ENCODE measurements at places on chromosomes 5 and 9.

DNA sequence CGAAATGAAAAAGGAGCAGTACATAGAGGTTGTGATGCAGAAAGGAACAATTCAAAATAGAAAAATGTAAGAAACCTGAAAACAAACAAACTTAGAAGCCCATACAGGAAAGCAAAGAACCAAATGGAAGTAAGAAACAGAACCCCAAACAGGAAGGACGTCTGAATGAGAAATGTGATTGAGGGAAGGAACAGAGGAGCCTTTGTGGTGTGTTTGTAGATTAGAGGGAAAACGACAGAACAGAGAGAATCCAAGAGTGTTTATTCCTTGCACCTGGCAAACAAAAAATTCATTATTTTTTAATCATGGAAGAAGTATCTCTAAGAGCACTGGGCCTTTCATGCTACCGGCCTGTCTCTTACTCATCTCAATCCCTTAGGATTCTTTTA is 67.8 kb upstream of the ZSWIM6 start:
- DNase-seq: no peak

DNA sequence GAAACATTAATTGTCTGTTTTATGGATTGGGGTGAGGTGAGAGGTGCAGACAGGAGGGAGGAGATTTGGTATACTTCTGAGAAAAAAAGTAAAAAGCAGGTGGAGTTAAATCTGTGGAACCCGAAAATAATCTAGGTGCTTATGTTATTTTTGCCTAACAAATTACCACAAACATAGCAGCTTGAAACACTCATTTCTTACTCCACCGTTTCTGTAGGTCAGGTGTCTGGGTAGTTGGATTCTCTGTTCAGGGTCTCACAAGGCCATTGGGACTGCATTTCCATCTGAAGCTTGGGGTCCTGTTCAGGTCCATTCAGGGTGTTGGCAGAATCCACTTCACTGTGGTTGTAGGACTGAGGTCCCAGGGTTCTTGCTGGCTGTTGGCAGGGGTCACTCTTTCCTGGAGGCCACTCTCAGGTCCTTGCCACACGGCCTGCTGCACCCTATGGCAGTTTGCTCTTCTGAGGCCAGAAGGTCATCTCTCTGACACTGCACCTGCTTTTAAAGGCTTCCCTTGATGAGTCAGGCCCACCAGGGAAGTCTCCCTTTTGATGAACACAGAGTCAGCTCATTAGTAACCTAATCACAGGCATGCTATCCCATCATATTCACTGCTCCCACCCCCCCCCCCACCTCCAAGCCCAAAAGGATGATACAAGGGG is 82.2 kb downstream of the TRIO start:
- no peak for DNase-seq

GRCh38 chr5:55421074-55421529 is 113.3 kb downstream of the MTREX start:
- DNase-seq: no peak

DNA sequence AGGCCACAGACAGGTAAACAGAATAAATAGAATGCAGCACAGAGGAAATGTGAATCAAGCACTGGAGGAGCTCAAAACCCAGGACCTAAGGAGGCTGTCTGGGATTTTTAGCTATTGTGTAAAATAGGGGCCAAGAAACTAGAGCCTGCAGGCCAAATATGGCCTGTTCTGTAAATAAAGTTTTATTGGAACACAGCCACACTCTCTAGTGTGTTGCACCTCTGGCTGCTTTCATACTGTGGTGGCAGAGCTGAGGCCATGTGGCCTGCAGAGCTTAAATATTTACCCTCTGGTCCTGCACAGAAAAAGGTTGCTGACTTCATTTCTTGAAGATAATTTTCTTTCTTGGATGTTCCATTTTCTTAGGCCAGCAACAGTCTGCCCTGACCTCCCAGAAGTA is 136.4 kb downstream of the WDR41 start:
- DNase-seq: no peak

GRCh38 chr9:109304347-109304746 is 16.5 kb downstream of the EPB41L4B start:
- no peak for DNase-seq

DNA sequence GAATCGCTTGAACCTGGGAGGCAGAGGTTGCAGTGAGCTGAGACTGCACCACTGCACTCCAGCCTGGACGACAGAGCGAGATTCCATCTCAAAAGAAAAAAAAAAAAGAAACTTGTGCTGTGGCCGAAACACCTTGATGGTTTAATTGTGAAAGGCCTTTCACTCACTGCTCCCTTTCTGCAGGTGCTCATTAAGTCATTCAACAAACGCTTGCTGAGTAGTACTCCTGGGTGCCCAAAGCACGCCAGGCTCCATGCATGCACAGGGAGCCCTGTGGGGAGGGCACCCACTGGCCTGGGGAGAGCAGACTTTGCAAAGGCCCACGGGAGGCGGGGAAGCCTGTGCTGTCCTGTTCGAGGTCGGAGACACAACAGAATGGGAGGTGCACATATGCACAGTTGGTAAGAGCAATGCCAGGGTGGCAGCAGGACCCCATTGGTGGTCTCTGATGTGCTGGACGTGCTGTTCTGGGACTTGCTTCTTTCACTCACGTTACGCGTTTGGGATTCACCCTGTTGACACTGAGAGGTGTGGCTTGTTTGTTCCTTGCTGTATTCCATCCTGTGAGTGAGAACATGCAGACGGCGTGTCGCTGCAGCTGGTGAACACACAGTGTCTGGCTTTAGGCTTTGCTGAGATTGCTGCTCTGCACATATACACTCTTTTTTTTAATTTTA is 3.0 kb upstream of the ENTPD2 start:
- DNase-seq: no peak

GRCh38 chr5:54753034-54753433 is 232.4 kb downstream of the ESM1 start:
- DNase-seq: no peak

DNA sequence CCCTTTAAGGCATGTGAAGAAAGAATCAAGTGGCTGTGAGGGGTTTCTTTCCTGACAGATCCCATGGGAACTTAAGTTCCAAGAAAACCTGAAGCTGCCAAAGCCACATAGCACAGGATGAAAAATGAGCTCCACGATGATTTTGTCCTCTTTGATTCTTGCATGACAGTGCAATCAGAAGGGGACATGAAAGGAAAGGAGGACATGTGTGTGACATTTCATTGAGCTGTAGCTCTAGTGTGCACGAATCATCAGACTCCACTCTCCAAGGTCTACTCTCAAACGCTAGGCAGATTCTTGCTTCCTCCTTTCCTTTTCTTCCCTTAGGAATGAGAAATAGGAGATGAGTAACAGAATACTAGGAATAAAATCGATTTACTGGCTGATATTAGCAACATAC is 142.0 kb downstream of the ZNF608 start:
- DNase-seq: no peak

DNA sequence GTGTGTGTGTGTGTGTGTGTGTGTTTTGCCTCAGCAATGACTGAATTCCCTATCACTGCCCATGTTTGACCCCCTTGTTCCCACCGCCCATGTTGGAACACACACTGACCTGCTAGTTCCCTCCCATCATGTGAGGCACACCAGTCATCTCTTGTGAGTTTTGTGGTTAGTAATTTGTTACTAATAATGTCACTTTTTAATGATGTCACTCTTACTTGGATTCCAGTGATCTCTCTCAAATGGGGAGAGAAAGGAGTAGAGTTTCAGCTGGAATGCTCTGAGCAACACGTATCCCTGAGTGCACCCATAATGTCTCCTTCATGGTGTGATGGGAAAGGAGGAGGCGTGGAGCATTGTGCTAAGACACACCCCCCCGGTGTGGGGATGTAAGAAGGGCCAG is 172.6 kb downstream of the SH3GL2 start:
- no peak for DNase-seq

DNA sequence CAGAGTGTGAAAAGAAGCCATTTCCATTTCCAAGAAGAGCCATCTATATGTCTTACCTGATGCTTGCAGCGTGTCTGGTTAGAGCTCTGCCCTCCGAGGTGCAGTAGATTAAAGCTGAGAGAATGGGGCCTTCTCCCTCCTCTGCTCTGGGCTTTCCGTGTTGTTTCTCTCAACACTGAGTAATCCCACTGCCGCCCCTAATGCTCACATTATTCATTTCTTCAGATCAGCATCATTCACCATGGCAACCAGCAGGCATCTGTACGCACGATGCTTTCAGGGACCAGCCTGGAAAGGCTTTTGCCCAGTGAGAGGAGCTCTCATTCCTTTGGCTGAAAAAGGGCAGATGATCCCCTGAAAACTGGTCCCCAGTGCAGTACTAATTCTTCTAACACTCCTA is 79.6 kb downstream of the CYFIP2 start:
- DNase-seq: no peak

DNA sequence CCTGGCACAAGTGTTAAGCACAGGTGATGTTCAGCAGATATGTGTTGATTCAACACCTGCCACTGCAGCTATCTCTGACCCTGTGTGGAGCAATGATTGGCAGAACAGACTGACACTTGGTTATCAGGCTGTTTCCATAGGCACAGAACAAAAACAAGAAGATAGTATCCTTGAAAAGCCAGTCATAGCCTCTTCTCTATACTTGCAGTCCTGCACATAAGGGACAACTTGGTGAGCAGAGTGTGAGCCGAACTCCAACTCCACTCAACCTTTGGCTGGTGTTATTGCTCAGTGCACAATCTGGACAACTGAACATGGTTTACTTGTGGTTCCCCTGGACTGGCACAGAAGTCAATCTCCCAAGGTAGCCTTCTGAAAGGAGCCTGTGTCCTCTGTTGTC is 99.2 kb downstream of the ADAMTS12 start:
- DNase-seq: no peak

- no peak for DNase-seq
These were observed 6.4 kb upstream of the RALGDS start for GRCh38 chr9:133127340-133127981.

- peak; percentile 47 for DNase-seq
These were observed 61.1 kb upstream of the ARAP3 start for GRCh38 chr5:141742866-141743851.

DNA sequence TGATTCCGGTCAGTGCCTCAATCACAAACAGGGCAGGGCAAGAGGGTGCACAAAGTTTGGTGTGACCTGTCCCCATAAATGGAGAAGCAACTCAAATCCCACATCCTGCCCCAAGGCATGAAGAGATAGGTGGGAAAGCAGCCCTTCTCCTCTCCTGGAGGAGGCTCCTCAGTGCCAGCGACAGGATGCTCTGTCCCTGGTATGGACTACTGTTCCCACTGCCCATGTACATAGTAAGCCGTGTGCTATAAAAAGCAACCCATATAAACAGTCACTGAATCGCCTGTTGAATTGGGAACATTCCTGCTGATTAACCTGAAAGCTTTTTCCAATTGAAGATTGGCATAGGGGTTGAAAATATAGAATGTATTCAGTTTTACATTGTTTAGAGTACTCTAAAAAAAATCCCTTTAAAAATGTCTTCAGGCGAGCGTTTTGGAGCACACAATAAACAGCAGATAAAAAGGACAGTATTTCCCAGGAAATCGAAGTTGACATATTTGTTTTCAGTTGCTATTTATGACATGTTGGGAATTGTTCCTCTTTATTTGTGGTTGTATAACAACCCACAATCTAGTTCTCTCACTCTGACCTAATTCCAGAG is 513.9 kb downstream of the DIRAS2 start:
- no peak for DNase-seq

GRCh38 chr9:15856591-15856990 is 303.7 kb downstream of the CCDC171 start:
- DNase-seq: no peak

GRCh38 chr5:180286-180918 is 10.9 kb upstream of the LRRC14B start:
- DNase-seq: no peak

GRCh38 chr5:135337064-135337463 is 62.0 kb downstream of the MACROH2A1 start:
- no peak for DNase-seq

GRCh38 chr5:72171667-72172066 is 64.4 kb downstream of the MAP1B start:
- no peak for DNase-seq

Data from Caco-2 (cell line).